ENCODE measurements at places on chromosomes 5 and 9.
A peak's percentile ranks its signal among the peaks of the same experiment; 100 is the strongest.

DNA sequence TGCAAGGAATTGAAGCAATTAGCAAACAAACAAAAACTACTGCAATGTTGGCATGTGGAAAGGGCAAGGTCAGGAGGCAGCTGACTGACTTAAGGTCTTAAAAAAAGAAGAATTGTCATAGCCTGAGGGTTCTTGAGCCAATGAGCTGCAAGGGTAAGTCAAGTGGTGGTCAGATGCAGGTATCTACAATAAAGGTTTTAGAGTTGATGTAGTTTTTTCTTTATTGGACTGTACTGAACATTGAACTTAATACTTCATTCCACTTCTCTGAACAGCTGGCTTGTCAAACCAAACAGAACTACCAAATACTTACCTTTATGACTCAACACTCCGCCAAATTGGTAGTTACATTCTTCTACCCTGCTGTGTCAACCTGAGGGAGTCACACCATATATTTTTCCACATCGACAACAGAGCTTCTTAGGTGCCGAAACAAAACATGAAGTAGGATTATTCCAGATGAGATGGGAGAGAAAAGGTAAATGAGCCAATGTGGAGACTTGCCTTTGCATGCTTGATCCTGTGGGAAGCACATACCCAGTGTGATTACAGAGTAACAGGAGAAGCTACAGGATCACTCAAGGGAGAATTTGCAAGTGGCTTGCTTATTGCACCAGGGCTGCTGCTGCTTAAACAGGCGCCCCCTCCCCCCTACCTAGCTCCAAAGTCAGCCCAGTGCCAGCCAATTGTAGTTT is 35.3 kb downstream of the EQTN start:
- no peak for DNase-seq

DNA sequence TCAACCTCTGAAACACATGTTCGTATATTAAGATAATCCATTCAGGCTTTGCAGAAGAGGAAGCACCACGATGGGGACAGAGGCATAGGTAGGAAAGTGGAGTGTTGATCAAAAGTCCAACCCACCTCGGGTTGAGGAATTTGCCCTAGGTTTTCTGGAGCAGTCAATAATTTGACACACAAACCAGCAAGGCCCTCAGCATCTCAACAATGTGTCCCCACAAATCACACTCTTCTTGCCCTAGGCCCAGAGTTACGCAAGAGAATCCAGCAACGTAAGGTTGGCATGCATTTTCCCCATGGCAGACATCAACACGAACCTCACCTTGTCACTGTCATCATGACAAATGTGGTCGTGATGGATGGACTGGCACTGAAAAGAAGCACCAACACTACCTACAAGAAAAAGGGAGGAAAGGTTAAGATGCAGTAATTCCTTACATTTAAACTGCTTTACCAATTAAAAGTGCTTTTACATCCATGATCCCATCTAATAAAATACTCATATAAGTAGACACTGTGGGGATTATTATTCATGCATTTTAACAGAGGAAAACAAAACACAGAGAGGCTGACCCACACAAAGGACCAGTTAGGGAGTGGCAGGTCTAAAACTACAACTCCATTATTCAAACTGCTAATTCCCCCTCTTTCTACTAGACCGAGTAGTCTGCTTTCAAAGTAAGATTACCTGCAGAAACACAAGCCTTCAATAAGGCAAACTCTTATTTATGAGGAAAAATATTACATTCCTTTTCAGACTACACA is 24.4 kb upstream of the RNF38 start:
- no peak for DNase-seq

- DNase-seq, result no peak
These were observed 517.9 kb downstream of the MTRR start for GRCh38 chr5:8386719-8387288.

GRCh38 chr5:60092671-60093422 is 199.3 kb upstream of the PDE4D start:
- DNase-seq, result no peak

- DNase-seq, result no peak
These were observed 61.1 kb downstream of the TMEM161B start for GRCh38 chr5:88207575-88207974.

DNA sequence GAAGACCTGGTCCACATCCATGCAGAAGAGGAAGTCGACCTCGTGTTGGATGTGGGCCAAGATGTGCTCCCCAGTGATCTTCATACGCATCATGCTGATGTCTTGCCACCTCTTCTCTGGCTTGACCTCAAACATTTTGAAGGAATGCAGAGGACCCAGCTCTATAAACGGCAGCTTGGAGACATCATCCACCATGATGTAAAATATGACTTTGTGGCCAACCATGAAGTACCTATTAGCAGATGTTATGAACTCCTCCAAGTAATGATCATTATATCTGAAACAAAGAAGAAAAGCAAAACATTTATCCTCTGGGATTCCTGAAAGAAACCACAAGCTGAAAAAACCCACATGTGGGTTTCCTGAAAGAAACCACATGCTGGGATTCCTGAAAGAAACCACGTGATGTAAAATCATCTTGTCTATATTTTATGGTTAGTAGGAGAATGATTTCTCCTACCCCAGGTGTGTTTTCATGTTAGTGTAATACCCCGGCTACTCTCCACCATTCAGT is 52.3 kb downstream of the GGTA1 start:
- DNase-seq, result no peak

DNA sequence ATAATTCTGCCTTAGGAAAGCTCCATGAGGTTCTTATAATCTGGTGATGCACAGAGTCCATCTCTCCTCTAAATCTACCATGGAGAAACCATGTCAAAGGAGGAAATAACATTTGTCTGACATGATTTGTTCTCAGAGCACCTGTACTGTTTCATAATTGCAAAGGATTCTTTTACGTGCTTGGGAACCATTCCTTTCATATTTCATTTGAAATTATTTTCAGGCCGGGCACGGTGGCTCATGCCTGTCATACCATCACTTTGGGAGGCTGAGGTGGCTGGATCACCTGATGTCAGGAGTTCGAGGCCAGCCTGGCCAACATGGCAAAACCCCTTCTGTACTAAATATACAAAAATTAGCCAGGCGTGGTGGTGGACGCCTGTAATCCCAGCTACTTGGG is 65.4 kb downstream of the UGCG start:
- DNase-seq, result no peak

DNA sequence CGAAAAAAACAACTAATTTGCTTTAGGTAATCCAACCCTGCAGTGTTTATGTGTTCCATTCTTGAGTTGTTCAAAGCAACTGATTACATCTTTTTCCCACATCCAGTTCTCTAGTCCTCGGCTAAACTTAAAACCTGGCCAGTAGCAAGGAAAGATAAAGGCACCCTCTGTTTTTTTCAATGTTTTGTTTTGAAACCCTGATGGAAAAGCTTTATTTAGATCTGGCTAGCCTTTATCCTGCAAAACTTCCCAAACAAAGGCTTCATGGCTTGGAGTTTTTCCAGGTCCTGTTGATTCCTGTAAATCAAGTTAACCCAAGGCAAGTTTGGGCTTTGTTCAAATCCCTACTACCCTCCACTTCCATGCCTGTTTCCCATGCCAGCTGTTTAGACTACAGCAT is 105.1 kb downstream of the CEMIP2 start:
- no peak for DNase-seq

- DNase-seq, result no peak
These were observed 253.1 kb downstream of the PDE4D start for GRCh38 chr5:59640411-59640810.

DNA sequence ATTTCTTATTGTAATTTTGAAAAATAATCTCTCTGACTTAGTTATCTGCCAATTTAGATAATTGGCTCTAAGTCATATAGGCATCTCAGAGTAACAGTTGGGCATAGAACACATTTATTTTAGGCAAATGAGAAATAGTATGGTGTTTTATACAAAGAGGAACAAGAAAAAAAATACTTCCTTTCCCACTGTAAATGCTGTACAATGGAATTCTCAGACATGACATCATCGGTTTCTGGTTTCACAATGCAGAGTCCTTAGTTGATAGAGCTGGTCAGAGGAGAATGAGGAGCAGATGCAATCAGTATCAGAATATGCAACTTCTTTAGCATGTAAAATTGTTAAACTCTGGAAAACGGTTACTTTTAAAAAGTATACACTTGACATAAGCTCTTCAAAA is 49.4 kb downstream of the PLK2 start:
- peak; percentile 85 for DNase-seq

All from inflammatory macrophage (primary cell).